Natural killer cell (primary cell): ENCODE measurements at places on chromosomes 4 and X.

DNA sequence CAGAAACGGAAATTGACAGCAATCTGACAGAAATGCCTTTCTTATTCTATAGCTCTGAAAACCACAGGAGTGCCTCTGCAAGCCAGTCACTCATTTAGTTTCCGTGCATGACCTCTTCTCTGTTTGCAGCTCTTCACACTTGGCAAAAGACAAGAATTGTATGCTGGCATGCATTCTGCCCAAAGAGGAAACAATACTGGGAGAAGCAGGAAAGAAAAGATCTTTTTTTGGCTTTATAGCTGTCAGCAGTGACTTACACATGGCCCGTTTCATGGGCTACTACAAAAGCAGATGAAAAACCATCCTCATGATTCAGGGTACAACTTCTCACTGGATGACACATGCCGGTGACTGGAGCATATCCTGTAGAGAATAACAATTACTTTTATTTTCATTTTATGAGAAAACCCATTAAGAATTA, 249.4 kb downstream of the ADAMTS3 start:
- H3K4me1 ChIP-seq = no peaks in the 10 kb centered on the region
- H3K27me3 ChIP-seq = no peaks in the 10 kb centered on the region
- H3K27ac ChIP-seq = no peak overlapping the region
- no peaks in the 10 kb centered on the region for H3K36me3 ChIP-seq
- no peak for DNase-seq

- H3K27ac ChIP-seq = peak overlapping the region; percentile 91
- H3K36me3 ChIP-seq = no peaks in the 10 kb centered on the region
- DNase-seq = no peak
- peaks cover 30% of the 10 kb centered on the region for H3K4me1 ChIP-seq
- H3K4me3 ChIP-seq = peak overlapping the region; percentile 67
Measured at GRCh38 chr4:110198049-110198434, 373 bp downstream of the ELOVL6 start.

- H3K36me3 ChIP-seq = no peaks in the 10 kb centered on the region
- no peaks in the 10 kb centered on the region for H3K4me1 ChIP-seq
- H3K27ac ChIP-seq = no peak overlapping the region
Measured at GRCh38 chr4:157895205-157895604, 277.6 kb downstream of the GASK1B start.

DNA sequence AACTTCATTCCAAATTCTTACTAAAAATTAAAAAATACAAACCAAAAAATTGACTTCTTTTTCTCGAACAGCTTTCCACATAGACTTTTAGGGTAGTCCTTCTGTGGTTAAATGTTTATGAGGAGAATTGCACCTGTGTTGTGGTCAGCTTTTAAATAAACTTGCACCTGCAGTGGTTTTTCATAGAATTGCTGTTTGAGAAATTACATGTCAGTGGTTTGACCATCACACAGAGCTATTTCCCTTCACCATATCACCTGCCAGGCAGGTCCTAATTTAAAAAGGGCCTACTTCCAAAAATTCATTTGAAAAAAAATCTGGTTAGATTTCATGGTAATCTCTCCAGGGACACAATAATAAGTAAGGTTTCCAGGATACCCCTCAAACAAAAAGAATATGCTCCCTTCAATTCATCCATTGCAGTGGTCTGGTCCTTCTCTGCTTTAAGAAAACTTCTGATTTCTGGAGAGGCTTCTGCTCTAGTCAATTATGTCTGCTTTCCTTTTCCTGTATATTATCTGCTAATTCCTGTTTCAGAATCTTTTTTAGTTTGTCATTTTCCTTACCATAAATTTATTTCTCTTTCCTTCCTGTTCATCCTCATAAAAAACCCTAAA, 9.8 kb upstream of the UTP3 start:
- H3K4me1 ChIP-seq = peaks cover 5% of the 10 kb centered on the region
- H3K27me3 ChIP-seq = peaks cover 2% of the 10 kb centered on the region
- no peaks in the 10 kb centered on the region for H3K36me3 ChIP-seq
- no peak overlapping the region for H3K27ac ChIP-seq
- H3K4me3 ChIP-seq = no peak overlapping the region
- no peak for DNase-seq

- no peak overlapping the region for H3K4me3 ChIP-seq
- H3K4me1 ChIP-seq = peaks cover 8% of the 10 kb centered on the region
- no peaks in the 10 kb centered on the region for H3K36me3 ChIP-seq
- no peak overlapping the region for H3K27ac ChIP-seq
- H3K27me3 ChIP-seq = no peaks in the 10 kb centered on the region
Measured at GRCh38 chr4:158771776-158772175, 3.0 kb downstream of the FNIP2 start.

GRCh38 chr4:55965585-55965984, 16.8 kb downstream of the CEP135 start:
- H3K27ac ChIP-seq = no peak overlapping the region
- H3K4me3 ChIP-seq = no peak overlapping the region
- no peaks in the 10 kb centered on the region for H3K27me3 ChIP-seq
- H3K4me1 ChIP-seq = no peaks in the 10 kb centered on the region
- no peak for DNase-seq

DNA sequence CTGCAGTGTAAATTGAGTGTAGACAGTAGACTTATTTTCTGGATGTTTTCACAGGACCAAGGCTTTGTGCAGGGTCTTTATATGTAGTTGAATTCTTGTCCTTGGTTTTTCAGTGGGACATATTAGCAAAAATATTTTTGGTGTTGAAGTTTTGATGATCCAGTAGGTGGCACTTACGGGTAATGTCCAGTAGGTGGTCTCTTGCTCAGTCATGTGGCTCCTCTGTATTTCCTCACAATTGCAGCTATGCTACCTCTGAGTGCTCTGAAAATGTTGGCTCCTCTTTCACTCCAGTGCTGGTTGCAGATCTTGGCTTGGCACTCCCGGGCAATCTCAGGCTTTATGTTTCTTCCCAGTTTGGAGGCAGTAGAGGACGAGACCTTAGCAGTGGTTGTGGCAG, 419.8 kb upstream of the AMOT start:
- H3K4me3 ChIP-seq = no peak overlapping the region
- no peak overlapping the region for H3K27ac ChIP-seq
- H3K36me3 ChIP-seq = no peaks in the 10 kb centered on the region
- no peak for DNase-seq
- H3K4me1 ChIP-seq = no peaks in the 10 kb centered on the region

DNA sequence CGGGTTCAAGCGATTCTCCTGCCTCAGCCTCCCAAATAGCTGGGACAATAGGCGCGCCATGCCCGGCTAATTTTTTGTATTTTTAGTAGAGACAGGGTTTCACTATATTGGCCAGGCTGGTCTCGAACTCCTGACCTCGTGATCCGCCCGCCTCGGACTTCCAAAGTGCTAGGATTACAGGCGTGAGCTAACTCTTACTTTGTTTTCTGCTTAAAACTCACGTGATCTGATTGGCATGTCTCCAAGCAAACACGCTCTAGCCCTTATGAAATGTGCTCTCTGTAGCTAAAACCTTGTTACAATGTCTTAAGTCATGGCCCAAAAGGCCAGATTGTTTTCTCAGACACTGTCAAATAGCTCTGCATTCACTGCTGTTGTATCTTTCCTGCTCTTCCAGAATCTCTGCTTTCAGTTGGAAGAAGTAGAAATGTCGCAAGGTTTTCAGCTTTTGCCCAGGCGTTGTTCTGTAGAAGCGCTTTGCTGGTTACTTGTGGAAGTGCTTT, 39.7 kb upstream of the OGT start:
- no peaks in the 10 kb centered on the region for H3K27me3 ChIP-seq
- DNase-seq = no peak
- no peaks in the 10 kb centered on the region for H3K36me3 ChIP-seq
- peak overlapping the region; percentile 70 for H3K4me3 ChIP-seq
- peaks cover 10% of the 10 kb centered on the region for H3K4me1 ChIP-seq

DNA sequence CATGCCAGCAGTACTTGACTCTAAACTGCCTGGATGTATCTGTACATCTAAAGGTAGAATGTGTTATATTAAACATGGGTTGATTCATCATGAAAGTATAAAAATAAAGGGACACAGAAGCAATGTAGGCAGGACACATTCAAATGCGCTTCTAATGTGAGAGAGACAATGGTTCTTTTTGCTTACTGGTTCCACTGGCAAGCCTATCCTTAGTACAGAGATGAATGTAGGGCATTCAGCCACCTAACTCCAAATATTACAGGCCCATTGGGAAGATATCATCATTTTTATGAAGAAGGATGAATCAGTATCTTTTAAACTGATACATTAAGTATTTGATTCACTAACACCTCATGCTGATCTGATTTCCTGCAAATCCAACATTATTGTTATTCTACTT, 18.0 kb downstream of the CDKL2 start:
- no peaks in the 10 kb centered on the region for H3K4me1 ChIP-seq
- H3K27me3 ChIP-seq = no peaks in the 10 kb centered on the region
- H3K36me3 ChIP-seq = no peaks in the 10 kb centered on the region
- no peak for DNase-seq

GRCh38 chrX:113741744-113742143, 842.1 kb upstream of the HTR2C start:
- H3K4me3 ChIP-seq = no peak overlapping the region
- no peaks in the 10 kb centered on the region for H3K36me3 ChIP-seq
- DNase-seq = no peak
- no peak overlapping the region for H3K27ac ChIP-seq
- H3K27me3 ChIP-seq = no peaks in the 10 kb centered on the region

DNA sequence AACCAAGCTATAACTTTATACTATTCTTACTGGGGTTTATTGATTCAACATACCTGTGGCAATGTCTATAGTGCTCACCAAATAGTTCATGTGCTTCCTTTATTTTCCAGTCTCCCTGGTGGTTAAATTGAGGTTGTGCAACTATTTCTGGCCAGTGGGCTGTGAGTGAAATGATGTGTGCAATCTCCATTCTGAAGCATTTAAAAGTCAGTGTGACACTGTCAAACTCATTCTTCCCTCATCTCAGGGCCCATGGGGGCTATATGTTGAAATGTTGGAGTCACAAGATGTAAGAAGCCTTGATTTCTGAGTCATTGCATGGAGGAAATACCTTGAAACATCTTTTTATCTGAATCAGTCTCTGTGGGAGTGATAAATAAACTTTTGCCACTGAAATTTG, 414.3 kb upstream of the RPS6KA3 start:
- H3K36me3 ChIP-seq = no peaks in the 10 kb centered on the region
- H3K4me1 ChIP-seq = no peaks in the 10 kb centered on the region
- no peak overlapping the region for H3K4me3 ChIP-seq
- no peak for DNase-seq
- H3K27me3 ChIP-seq = no peaks in the 10 kb centered on the region

- no peaks in the 10 kb centered on the region for H3K27me3 ChIP-seq
- no peak overlapping the region for H3K4me3 ChIP-seq
- H3K36me3 ChIP-seq = peaks cover 53% of the 10 kb centered on the region
- peaks cover 6% of the 10 kb centered on the region for H3K4me1 ChIP-seq
Measured at GRCh38 chr4:2663275-2663674, 92.9 kb downstream of the TNIP2 start.
